Glomerular endothelial cell (primary cell): ENCODE measurements at places on chromosomes 11 and 22. TPM values are rescaled to one million over a fixed set of nuclear protein-coding genes. Genes with fewer than 3 reads are reported as not detected.

Gene FJX1
- 64.6 and 73.2 TPM in 2 replicates for total RNA-seq

Gene OR2AG1
- total RNA-seq = not detected in 2 replicates

Gene JAM3
- 108 and 138 TPM in 2 replicates for total RNA-seq

Gene MS4A3
- total RNA-seq = not detected in 2 replicates

GRCh38 chr22:50314455-50315288 lies 7.2 kb upstream of the PLXNB2 start:
- no peak for DNase-seq

DNA sequence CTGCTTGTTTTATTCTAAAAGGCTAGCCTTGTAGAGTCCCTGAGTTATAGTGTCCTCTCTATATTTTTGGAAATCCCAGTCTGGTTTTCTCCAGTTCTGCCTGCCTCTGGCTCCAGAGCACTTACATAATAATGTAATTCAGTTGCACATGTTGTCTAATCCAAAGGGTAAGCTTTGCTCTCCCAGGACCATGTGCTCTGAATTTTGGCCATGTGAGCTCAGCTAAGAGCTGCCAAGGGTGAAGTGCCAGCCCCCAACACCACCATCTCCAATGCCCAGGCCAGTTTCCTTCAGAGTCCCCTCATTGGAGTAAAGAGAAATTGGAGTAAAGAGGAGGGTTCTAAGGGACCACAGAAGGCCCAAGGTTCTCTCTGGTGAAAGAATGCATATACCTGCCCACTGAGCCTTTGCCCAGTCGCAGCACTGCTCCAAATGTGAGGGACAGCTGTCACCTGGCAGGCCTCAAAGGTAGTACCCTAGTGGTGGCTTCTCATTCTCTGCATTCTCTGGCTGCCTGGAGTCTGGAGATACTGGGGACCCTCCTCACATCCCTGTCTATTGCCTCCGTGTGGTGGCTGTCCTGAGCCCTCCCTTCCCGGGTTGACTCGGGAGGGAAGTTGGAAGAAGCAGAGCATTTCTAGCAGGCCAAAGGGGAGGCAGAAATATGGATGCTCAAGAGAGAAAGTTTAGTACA lies 4.9 kb downstream of the CRY2 start:
- no peak for DNase-seq

DNA sequence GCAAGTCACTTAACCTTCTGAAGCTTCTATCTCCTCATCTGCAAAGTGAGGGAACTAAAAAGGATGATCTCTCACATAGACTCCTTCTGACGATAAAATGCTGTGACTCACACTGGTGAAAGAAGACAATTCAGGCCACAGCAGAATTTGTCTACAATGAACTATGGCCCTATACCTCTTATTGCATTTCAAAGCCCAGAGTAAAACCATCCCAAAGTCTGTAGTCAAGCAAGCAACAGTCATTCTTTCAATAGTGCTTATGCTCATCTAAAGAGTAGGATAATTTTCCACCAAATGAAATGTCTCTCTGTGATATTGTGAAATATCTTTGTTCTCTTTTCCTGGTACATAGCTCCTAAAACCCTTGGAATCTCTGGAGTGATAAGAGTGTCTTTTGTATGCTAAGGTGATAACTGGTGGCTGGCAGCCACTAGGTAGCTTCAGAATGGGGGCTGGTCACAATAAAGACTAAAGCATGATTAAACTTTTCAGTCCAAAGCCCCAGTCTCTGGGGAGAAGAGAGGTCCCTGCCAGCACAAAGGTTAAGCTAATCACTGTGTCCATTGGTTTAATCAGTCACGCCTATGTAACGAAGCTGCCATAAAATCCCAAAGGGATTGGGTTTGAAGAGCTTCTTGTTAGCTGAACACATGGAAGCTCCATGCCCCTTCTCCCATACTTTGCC lies 30.8 kb downstream of the SYTL2 start:
- DNase-seq = no peak

DNA sequence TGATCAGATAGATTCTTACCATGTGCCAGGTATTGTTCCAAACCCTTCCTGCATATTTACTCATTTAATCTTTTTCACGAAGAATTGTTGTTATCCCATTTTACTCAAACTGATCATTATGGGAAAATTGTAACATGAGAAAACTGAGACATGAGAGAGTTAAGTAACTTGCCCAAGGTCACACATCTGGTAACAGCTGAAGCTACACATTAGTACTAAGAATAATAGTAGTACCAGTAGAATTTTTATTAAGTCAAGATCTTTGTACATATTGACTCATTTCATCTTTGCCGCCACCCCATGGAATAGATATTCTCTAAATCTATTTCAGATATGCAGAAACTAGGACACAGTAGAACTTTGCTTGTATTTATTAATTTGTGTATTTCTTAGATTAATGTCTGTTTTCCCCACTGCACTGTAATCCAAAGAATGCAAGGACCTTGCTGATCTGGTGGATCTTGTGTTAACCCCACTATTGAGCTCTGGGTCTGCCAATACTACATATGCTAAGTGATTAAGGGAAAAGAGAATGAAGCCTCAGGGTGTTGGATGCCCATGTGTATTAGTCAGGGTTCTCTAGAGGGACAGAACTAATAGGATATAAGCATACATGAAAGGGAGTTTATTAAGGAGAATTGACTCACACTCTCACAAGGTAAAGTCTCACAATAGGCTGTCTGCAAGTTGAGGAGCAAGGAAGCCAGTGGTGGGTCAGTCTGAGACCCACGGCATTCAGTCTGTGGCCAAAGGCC lies 72.8 kb downstream of the PARVA start:
- DNase-seq = no peak

DNA sequence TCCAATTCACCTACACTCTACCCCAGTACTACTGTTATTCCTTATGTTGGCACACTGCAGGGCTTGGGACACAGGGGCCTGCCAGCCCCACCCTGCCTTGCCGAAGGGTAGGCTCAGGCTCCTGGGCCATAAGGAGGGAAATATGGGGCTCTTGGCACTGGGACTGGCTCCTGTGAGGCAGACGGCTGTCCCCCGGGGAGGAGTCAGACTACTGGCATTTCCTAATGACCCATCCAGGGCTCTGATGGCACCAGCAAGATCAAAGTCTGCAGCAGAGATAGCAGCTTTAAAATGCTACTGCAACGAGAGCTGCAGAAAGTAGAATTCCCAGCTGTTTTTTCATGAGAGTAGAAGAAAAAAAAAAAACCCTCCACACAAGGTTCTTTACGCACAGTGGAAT lies 42.2 kb upstream of the CYP2D6 start:
- no peak for DNase-seq

- DNase-seq = peak; percentile 68
Measured at GRCh38 chr22:24474221-24474620, 20.9 kb upstream of the UPB1 start.

DNA sequence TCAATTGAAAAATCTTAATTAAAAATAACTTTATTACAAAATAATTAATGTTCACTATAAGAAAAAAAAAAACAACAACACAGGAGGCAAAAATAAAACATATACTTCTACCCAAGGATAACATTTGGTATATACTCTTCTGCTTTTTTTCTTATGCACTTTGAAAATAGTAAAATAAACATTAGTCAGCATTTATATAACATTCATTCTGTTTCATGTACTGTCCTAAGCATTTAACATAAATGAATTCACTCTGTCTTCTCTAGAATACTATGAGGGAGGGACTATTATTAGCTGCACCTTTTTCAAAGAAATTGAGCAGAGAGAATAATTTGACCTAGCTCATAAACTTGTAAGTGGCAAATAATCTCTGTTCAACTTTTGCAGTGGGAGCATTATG lies 48.3 kb upstream of the CCDC34 start:
- DNase-seq = no peak

GRCh38 chr11:122230385-122230755 lies 114.4 kb upstream of the BLID start:
- no peak for DNase-seq

GRCh38 chr11:122714004-122714403 lies 58.5 kb downstream of the UBASH3B start:
- DNase-seq = no peak
